ENCODE measurements at places on chromosomes 12 and 14.

DNA sequence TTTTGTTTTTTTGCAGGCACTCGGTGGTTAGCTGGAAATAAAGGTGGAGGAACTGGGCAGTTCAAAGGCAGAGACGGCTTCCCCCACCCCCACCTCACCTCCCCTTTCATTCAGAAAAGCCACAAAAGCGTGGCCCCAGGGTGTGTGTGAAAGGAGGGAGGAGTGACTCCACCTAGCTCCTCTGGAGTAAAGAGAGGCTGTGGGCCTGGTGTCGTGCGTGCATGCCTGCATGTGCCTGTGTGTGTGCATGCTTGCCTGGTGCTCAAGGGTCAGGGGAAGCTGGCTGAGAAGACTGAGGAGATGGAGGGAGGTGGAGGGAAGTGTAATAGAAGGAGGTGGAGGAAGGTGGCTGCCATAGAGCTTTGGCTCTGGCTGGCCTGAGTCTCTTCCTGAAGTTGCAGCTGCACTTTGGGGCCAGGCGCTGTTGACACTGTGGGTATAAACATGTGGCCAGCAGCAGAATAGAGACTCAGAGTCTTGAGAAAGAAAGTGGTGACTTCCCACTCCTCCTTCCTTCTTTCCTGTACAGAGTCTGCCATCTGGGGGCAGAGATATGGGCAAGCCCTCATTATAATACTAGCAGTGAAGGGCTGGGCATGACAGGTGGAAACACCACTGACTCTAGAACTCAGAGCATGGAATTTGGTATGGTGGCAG is 36.9 kb upstream of the SINHCAF start:
- no peak for DNase-seq

DNA sequence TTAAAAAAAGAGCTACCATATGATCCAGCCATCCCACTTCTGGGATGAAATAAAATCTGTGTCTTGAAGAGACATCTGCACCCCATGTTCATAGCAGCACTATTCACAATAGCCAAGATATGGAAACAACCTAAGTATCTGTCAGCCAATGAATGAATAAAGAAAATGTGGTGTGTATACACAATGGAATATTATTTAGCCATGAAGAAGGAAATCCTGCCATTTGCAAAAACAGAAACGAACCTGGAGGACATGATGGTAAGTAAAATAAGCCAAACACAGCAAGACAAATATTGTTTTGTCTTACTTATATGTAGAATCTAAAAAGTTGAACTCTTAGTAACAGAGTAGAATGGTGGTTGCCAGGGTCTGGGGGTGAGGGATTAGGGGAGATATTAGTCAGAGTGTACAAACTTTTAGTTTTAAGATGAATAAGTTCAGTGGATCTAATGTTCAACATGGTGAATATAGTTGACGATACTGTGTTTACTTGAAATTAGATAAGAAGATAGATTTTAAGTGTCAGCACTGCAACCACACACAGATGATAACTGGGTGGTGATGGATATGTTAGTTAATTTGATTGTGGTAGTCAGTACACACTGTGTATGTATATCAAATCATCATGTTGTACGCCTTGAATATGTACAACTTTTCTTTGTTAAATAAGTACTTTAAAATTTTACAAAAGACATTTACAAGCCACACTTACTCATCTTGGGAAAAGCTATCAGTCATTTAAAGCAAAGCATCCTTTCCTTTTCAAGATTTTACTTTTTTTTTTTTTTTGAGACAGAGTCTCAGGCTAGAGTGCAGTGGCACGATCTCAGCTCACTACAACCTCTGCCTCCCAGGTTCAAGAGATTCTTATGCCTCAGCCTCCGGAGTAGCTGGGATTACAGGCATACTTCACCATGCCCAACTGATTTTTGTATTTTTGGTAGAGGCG is 89.9 kb downstream of the BICD1 start:
- DNase-seq: no peak

- no peak for DNase-seq
These were observed 750 bp downstream of the CS start for GRCh38 chr12:56299308-56299852.

DNA sequence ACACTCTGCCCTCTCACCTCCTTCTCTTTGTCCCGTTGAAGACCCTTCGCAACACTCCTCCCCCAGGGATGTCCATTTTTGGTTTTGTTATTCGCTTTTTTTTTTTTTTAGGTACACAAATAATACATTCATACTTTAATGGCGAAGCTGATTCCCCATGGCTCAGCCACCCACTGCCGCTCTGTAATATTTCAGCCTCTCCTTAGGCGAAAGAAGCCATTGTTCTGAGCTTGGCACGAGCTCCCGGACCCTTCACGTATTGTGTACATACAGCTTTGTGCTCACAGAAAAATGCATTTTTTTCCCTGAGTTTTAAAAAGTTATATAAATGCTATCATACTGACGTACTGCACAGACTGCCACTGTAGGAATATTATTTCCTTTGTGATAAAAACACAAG is 115.0 kb downstream of the TMEM132C start:
- no peak for DNase-seq

DNA sequence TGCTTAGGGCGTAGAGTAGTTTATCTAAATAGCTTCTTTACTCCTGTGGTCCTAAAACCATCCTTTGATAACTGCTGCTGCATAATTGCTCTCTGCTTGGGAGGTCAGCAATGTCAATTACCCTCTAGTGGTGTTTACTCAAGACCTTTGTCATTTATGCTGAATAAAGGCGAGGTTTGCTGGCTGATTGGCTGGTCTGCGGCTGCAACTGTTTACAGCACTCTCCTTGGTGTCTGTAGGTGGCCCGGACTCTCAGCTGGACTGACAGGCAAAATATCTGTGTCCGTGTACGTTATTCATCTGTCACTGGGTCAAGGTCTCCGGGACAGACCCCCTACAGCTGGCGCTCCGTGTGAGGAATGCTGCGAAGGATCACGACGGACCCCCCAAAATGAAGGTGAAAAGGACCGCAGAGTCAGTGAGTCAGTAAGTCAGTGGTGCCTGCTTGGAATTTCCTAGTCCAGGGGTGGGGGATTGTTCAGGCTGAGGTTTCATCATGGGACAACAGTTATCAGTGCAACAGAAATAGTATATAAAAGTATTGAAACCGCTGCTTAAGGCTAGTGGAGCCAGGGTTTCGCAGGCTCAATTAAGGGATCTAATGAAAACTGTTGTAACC is 253.3 kb upstream of the DIO2 start:
- no peak for DNase-seq

Measured in EL (cell line).